ENCODE measurements at places on chromosomes 2 and 18.
A peak's percentile ranks its signal among the peaks of the same experiment; 100 is the strongest.

GRCh38 chr2:196954001-196954400, 27.5 kb upstream of the PGAP1 start:
- DNase-seq: no peak

DNA sequence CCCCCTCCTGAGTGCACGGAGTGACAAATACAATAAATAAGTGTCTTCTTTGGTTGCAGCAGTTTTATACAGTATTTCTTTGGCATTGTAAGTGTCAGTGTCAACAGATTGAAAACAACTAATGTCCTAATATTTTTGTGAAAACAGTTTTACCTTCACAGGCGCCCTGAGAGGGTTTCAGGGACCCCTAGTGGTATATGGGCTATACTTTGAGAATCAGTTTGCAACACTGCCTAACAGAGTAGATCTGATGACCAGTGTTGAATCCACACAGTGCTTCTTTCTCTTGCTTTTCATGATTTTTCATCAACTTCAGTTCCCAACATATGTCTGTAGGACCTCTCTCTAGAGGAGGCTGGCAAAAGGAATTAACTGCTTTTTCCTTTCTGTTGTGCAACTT, 162.2 kb downstream of the PRPF40A start:
- no peak for DNase-seq

GRCh38 chr2:50636462-50636861, 395.5 kb downstream of the NRXN1 start:
- DNase-seq: no peak

DNA sequence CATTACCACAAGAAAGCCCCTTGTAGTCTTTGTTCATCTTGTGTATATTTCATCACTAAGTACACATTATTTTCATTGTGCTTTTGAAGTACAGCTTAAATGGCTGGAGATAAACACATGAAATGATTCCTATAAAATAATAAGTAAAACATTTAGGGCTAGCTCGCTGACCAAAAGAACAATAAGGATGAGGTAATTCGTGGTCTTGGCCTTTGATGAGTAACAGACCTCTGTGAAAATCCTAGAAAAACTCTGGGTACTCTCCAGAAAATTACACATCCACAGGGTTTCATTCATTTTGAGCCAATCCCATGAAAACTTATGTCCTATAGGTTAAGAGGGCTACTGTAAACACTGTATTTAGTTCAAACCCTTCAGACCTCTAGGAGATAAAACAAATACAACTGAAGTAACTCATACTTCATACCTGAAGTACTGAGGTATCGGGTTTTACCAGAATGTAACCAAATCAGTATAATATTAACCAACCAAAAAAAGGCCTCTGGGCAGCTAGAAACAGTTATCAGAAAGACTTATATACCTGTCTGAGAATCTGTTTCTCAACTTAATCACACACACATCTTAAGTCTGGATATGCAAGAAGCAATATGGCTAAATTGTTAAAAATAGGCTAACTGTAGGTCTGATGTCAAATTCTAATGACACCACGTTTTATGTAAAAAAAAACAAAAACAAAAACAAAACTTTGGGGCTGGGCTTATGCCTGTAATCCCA, 31.0 kb downstream of the CFAP36 start:
- no peak for DNase-seq

GRCh38 chr2:102226612-102227391, 40.0 kb downstream of the IL1RL2 start:
- no peak for DNase-seq

DNA sequence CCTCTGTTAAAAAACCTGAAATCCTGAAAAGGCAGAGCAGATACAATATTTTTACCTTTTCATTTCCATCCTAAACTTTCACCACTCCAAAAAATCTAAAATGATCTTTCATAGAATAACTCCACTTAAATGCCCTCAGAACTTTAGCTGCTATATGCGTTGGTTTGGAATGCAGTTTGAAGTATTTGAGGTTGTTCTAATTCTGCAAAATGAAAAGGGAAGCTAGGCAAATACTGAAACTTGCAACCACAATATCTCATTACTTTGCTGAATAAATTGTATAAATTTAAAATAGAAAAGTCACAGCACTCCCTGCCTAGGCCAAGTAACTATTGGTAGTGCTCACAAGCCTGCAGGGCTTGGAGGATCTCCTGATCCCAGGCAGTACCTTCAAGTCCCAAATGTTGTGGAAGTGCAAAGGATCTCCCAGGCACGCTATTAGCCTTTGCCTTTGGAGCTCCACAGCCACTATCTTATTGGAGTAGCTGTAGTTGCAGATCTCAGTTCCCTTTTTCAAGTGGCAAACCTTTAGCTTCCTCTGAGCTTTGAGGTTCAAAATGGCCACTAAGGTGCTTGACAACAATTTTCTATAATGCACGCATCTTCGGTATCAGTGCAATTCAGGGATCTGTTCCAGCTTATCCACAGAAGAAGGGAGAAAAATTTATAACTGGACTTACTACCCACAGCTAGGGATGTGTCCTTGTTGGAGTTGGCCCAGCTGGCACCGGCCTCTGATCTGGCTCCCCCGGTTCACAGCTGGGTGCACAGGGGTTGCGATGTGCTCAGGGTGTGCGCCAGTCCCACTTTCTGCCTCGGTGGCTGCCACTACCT, 43.4 kb upstream of the ANKRD62 start:
- DNase-seq: no peak

DNA sequence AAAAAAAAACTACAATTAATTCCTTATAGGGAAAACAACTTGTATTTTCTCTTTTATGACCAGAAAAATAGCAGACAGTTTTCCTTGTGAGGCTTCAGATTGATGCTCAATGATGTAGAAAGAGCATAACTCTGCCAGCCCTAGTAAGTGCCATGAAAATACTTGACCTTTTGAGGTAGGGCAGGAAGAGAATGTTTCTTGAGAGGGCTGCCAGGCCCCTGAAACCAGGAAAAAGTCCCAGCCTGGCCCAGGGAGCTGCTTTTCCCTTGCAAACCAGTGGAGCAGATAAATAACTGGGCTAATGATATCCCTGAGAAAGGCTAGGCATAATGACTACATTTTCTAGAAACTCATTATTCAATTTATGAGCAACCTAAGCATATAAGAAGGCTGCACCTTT, 126.8 kb downstream of the SLC8A1 start:
- DNase-seq: no peak

GRCh38 chr18:400456-400855, 100.0 kb downstream of the COLEC12 start:
- no peak for DNase-seq

DNA sequence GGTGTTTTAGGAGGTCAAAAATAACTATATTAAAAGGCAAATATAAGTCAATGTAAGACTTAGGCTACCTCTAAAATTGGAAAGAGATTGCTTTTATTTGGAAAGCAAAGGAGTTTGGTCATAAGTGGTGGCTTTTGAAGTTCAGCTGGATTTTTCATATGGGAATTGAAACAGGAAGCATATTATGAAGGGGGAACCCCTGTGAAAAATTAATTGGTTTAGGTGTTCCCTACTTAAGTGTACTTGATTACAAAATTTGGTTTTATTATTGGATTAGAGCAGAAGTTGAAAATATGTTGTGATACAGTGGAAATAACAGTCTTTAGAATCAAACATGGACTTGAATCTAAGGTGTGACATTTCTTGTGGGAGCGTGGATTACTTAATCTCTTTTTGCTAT, 121.4 kb upstream of the TTC27 start:
- DNase-seq: no peak

GRCh38 chr18:74097803-74098202, 49.8 kb downstream of the FBXO15 start:
- DNase-seq: no peak

- no peak for DNase-seq
Measured at GRCh38 chr2:39933196-39933595, 154.1 kb upstream of the THUMPD2 start.

DNA sequence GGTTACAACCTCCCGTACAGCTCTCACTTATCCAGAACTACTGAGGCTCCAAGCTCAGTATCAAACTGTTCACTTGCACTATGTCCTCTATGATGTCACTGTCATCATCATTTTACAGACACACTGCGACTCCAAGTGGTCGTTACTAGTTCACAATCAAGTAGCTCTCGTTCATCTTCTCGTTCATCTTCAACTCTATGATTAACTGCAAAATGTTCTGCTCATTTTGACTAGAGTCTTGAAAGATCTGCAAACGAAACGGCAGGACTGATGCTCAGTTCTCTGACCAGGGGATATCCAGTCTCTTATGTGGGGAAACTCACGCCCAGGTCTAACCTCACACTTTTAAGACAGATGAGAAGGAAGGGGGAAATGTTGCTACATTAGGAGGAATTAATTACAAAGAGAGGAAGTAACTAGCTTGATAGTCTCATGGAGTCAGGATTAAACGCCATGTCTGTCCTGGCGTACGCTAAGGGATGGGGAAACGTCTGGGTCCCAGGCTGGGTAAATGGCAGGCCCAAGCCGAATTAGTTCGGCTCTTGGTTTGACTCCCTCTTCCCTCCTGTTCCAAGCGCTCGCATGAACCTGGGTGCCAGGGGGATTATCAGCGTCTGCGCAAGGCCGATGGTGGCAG, 794 bp upstream of the CHCHD5 start:
- no peak for DNase-seq

DNA sequence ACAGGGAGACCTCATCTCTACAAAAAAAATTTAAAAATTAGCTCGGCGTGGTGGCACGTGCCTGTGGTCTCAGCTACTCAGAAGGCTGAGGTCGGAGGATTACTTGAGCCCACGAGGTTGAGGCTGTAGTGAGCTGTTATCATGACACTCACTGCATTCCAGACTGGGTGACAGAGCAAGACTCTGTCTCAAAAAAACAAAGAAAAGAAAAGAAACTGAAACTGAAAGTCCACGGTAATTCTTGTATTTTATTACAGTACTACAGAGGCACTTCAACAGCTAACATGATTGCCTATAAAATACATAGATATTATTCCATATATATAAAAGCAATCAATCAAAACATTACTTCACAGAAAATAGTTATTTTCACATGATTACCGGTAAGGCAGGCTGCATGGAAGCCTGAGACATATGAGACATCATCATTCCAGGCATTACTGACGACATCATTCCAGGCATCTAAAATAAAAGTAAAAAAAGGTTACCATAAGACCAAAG, 23.1 kb downstream of the PRPF40A start:
- DNase-seq: peak; percentile 27

- no peak for DNase-seq
Measured at GRCh38 chr2:139825726-139826125, 1045.5 kb upstream of the NXPH2 start.

DNA sequence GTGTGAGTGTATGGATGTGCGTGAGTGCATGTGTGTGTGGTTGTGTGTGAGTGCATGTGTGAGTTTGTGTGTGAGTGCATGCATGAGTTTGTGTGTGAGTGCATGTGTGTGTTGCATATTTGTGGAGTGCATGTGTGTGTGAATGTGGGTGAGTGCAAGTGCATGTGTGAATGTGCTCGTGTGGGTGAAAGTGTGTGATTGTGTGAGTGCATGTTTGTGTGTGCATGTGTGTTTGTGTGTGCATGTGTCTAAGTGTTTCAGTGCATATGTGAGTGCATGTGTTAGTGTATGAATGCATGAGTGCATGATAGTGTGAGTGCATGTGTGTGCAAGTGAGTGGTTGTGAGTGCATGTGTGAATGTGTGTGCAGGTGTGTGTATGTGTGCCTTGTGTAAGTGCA, 343.4 kb upstream of the SALL3 start:
- no peak for DNase-seq

DNA sequence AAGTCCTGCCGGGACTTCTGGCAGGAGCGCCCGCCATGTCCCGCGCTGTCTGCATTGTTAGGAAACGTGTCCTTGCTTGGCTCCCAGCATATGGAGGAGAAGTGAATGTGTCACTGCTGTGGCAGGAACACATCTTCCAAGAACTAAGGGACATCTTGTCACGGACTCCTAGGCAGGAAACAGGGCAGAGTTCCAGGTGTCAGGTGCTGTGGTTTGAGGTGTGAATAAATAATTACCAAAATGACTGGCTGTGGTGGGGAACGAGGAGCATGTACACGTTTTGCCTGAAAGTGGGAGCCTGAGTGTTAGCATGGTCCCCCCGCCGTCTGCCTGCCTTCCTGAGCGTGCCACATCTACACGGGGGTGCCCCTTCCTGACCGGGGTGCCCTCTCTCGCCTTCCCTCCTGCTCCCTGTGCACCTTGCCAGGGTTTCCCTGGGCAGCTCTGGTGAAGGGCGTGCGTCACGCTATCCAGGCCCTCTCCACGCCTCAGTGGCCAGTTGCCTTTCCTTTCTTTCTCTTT, 237.5 kb downstream of the LDLRAD4 start:
- DNase-seq: peak; percentile 55

DNA sequence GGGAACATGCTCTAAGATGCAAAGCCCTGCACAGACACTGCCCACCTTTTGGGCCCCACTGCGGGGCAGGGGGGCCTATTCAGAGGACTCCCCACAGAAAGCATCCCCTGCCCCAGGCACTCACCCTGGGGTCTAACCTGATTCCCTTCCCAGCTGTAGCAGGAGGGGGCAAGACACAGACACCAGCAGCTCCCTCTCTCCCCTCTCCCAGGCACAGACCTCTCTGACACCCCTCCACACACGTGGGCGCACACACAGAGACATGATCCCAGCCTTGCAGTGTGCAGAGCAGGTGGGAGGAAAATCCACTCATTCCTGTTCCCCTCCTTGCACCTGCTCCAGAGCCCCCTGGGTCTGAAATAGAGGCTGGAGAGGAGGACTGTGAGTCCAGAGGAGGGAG, 10.7 kb downstream of the TNS1 start:
- DNase-seq: no peak

DNA sequence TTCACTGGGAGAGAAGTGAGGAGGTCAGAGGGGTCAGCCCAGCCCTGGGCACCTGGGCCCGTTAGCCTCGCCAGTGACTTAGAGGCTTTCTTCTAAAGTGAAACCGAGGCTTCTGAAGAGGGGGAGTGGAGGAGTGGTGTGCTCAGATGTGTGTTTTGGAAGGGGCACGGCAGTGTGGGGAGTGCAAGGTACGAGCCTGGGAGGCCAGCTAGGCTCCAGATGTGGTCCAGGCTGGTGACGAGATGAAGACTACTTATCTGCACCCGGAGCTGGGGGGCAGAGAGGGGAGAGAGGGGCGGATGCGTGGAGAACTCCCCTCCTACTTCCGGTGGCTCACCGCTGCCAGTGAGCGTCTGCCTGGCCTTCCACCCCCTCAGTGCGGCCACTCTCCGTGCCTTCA, 371.3 kb upstream of the HS6ST1 start:
- no peak for DNase-seq

DNA sequence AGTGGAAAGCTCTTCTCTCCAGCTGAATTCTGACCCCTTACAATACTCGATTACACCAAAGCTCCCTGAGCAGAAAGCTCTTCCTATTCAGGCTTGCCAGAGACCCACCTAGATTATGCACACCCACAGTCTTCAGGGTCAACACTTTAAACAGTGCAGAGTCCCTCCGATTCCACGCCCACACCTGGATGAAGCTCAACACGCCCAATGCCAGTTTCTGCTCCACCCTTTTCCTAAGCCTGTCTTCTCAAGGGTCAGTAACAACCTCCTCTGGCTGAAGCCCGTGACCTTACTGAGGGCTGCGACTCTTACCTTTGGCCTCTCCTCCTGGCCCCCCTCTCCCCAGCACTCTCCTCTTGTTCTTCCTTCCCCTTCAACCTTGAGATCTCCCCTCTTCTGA, 492.0 kb upstream of the SALL3 start:
- DNase-seq: no peak

- no peak for DNase-seq
Measured at GRCh38 chr18:46169464-46169941, 65.3 kb downstream of the HAUS1 start.

GRCh38 chr2:236576087-236576486, 6.5 kb downstream of the ACKR3 start:
- no peak for DNase-seq

GRCh38 chr18:62897153-62897552, 181.8 kb downstream of the PHLPP1 start:
- DNase-seq: no peak

GRCh38 chr18:80104364-80104779, 4.7 kb upstream of the ADNP2 start:
- no peak for DNase-seq

GRCh38 chr18:47915229-47915628, 15.2 kb downstream of the SMAD2 start:
- DNase-seq: no peak
